ENCODE measurements at places on chromosomes 12 and 14.
A peak's percentile ranks its signal among the peaks of the same experiment; 100 is the strongest.

GRCh38 chr12:122834104-122834920 is 945 bp upstream of the HIP1R start:
- peak; percentile 30 for DNase-seq

GRCh38 chr12:31783996-31784645 is 55.3 kb upstream of the AMN1 start:
- peak; percentile 54 for DNase-seq

GRCh38 chr14:95237958-95238340 is 80.6 kb upstream of the DICER1 start:
- DNase-seq: no peak

GRCh38 chr12:85425926-85426325 is 145.9 kb downstream of the ALX1 start:
- no peak for DNase-seq

GRCh38 chr14:103128631-103129300 is 5.5 kb downstream of the TNFAIP2 start:
- peak; percentile 7 for DNase-seq

DNA sequence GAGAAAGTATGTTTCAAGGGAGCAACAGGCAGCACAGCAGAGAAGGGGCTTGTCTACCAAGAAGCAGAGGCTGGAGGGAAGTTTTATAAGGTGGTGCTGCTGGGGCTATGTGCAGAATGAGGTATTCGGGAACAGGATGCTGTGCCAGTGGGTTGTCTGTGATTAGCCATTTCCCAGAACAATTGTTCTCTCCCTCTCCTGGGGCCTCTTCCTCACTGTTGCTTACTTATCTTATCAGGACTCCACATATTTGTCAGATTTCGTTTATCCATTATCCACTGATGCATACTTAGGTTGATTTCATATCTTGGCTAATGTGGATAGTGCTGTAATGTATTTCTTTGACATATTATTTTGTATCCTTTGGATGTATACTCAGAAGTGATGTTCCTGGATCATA is 195.1 kb upstream of the RTL1 start:
- no peak for DNase-seq

- DNase-seq: no peak
Observed at GRCh38 chr12:119157528-119157927, 21.2 kb upstream of the HSPB8 start.

GRCh38 chr12:26493656-26494055 is 298.3 kb downstream of the SSPN start:
- DNase-seq: no peak

DNA sequence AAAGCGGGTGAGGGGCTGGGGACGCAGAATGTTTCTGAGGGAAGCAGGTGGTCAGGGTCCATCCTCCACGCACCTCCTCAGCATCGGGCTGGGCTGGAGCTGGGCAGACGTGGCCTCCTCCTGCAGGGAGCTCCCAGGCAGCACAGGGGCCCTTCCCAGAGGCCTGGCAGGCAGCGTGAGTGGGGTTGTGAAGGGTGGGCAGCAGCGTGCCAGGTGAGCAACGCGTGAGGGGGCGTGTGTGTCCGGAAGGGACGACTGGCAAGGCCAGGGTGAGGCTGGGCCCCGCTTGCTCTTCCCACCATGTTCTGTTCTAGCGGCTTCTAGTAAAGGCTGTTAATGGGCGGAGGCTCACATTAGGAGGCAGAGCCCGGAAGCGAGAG is 17.1 kb downstream of the ANKRD9 start:
- no peak for DNase-seq

GRCh38 chr12:72057330-72057914 is 118.8 kb downstream of the TPH2 start:
- no peak for DNase-seq

DNA sequence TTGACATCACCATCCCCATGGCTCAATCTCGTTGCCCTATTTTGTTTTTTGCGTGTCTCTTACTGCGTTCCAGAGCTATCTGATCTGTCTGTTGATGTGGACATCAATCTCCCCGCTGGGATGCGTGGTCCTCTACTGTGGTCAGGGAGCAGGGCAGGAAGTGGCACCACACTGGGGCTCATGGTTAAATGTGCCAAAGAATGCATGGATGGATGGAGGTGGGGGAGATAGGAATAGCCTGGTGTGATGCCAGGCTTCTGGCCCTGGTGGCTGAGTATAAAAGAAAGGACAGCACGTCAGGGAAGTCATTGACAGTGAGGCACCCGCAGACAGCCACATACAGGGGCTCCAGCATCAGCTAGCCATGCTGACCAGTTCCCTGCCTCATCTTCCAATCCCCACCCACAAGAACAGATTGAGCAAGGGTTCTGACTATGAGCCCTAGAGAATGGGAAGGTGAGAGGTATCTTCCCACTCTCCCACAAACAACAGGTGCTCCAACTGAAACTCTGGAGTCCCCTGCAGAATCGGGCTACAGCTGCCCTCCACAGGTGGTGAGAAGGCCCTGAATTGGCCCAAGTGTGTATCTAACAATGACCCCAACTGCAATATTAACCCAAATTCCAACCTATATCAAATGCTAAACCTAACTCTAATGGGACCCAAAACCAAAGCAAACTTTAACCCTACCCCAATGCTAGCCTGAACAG is 2.7 kb upstream of the BEGAIN start:
- no peak for DNase-seq

GRCh38 chr14:104557766-104558165 is 21.8 kb upstream of the C14orf180 start:
- no peak for DNase-seq

- no peak for DNase-seq
Observed at GRCh38 chr14:96095581-96096476, 56.7 kb downstream of the C14orf132 start.

GRCh38 chr14:59570122-59570521 is 6.5 kb downstream of the CCDC175 start:
- DNase-seq: peak; percentile 39

DNA sequence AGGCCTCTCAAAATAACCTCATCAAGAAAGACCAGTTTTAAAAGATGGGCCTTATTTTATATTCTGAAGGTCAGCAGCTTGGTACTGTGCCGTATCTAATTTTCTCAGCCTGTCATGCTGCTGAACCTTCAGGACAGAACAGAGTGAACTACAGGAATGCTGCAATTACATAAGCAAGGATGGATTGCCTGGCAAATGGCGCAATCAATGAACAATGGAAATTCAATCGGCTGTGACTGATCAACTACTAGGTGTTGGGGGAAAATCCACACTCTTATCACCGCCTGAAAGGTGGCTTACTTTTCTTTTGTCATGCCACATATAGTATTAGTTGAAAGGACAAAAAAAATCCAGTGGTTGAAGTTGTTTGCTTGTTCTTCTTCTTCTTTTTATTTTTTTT is 8.5 kb downstream of the ACSS3 start:
- DNase-seq: no peak

DNA sequence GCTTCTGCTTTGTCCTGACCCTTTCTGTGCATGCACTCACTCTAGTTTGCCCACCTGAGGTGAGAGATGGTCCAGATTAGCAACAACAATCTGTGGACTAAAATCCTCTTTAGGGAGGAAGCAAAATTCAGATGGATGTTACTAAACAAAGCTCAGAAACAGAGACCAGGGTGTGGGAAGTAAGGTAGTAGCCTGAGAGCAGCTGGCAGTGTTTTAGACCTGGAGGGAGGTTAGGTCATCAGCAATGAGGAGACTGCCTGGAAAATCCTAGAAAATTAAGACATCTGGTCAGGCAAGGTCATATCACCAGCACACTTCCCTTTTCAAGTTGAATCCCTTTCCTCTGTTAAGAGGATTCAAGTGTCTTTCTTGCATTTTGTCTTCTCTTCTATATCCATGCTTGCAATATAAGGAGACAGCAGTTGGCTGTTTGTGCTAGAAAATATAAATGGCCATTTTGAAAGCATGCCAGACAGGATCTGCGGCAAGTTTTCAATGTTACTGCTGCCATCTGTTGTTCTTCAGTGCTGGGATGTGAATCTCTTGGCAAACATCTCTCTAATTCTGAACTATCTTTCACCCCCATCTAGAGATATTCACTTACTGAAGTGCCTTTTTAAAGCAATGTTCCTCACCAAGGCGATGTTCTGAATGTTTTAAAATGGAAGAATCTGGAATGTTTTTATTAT is 266.4 kb downstream of the NAV3 start:
- DNase-seq: no peak

- DNase-seq: peak; percentile 52
Observed at GRCh38 chr12:46266869-46267574, 1.8 kb downstream of the SLC38A1 start.

DNA sequence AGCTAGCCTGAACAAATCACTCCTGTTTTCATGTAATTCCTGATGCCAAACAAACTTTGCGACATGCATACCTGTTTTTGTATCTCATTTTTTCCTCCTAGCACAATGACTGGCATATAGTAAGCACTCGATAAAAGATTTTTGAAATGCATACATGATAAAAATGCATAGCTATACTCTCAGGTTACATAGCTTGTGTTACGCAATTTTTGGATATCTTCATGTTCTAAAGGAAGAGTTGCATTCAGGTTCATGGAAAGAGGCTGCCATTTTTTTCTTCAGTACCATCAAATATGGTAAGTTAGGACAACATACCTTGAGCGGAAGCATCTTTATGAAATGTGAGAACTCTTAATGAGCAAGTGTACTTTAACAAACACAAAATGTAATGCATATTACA is 284.8 kb upstream of the DIO2 start:
- no peak for DNase-seq

GRCh38 chr12:129727100-129727499 is 176.7 kb downstream of the TMEM132D start:
- no peak for DNase-seq

- DNase-seq: peak; percentile 78
Observed at GRCh38 chr12:111196532-111196931, 172.4 kb downstream of the PHETA1 start.

GRCh38 chr14:57687416-57687815 is 178.5 kb downstream of the SLC35F4 start:
- no peak for DNase-seq

GRCh38 chr12:109767991-109768900 is 54.6 kb downstream of the FAM222A start:
- no peak for DNase-seq

DNA sequence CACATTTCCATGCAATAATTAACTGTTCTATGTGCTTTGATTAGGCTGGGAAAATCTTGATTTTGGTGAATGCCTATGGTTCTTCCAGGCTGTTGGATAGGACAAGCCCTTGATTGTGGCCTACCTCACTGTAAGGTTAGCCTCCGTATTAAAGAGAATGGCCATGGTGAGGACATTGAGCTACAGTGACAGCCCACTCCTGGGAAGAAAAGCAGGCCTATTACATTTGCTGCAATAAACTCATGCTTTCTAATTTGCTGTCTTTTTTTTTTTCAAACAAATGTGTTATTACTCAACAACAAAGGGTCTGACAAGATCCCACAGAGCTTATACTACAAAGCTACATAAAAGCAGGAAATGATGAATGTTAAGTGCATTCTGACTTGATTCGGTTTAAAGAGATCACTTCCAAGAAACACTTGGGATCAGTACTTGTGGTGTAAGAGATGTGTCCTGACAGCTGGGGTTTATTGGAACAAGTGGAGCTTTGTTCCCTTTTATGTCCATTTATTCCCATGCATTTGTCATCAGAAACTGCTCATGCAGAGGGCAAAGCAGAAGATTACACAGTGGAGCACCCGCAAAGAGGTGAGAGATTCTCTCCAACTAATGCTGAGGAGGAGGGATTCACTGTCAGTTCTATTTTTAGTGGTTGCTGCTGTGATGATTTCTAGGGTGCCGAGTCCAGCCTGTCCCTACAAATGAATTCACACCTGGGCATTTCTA is 29.1 kb upstream of the KCNK10 start:
- no peak for DNase-seq

GRCh38 chr12:47910486-47910885 is 5.7 kb upstream of the VDR start:
- DNase-seq: no peak

DNA sequence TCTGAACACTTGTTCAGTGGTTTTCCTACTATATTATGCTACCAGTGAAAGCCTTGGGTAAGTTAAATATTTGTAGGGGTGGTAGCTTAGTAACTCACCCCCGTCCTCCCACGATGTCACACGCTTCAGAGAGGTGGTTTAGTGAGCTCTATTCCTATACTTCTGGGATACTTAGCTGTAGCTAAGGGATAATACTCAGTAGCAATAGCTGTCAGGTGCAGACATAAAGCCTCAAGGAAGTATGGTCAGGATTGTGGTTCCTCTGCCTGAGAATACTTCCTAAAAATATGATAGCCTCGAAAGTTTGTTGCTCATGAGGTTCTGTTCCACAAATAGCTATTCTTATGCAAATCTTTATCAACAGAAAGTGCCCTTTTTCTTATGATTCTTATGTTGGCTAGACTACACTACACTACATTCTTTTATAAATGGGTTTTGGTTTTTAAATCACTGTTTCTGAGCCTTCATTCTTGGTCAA is 11.9 kb downstream of the DLST start:
- peak; percentile 57 for DNase-seq

- peak; percentile 60 for DNase-seq
Observed at GRCh38 chr14:76833011-76833410, 6.8 kb downstream of the LRRC74A start.

GRCh38 chr12:113128802-113129663 is 6.5 kb downstream of the RASAL1 start:
- no peak for DNase-seq

DNA sequence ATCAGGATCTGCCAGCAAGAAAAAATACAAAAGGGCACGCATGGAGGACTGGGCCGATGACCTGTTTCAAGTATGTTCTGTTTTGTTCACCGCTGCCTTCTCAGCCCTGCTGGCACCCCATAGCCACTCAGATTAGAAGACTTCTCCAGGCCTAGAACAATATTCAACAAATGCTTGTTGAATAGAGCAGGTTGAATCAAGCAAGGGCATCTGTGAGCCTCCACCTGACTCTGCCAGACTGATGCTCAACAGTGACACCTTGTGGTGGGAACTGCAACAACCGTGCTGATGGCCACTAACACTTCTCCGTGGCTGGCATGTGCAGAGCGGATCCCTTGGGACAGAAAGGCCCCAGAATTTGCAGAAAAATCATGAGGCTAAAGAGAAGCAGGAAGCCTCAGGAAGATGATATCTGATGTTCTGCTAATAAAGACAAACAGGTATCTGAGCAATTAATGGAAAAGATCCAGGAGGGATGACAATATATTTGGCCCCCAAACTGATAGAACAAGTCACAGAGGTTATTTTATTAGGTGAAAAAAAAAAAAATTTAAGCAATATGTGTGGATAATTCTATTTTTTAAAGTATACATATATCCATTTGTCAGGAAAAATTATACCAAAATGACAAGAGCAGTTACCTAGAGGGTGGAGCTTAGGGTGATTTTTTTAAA is 114.3 kb downstream of the KSR2 start:
- peak; percentile 67 for DNase-seq

GRCh38 chr12:118033323-118033722 is 16.8 kb downstream of the RFC5 start:
- DNase-seq: no peak

GRCh38 chr12:69430942-69431590 is 39.1 kb upstream of the FRS2 start:
- no peak for DNase-seq

Data from suppressor macrophage (primary cell).